ENCODE measurements at places on chromosomes 7 and 10.
A peak's percentile ranks its signal among the peaks of the same experiment; 100 is the strongest.

DNA sequence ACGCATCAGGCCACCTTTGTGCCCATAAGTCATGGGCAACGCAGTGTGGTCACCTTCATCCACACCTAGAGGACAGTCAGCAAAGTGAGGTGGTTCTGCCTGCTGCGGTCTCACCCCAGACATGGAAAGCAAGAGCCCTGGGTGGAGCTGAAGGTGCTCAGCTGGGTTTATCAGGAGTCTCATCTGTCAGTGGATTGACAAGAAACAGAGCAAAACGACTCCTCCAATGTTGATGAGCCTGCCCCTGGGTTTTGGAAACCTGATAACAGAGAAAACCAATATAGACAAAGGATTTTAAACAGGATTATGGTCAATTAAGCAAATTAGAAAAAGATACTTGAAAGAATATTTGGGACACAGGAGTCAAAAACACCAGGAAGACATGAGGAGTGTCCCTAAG lies 229.3 kb upstream of the PRSS58 start:
- no peak for DNase-seq

GRCh38 chr10:78455811-78456210 lies 422.1 kb downstream of the RPS24 start:
- peak; percentile 9 for DNase-seq

GRCh38 chr7:108662783-108663362 lies 93.2 kb downstream of the DNAJB9 start:
- DNase-seq: no peak

- DNase-seq: peak; percentile 52
These were observed 143.0 kb downstream of the RSU1 start for GRCh38 chr10:16674147-16674703.

DNA sequence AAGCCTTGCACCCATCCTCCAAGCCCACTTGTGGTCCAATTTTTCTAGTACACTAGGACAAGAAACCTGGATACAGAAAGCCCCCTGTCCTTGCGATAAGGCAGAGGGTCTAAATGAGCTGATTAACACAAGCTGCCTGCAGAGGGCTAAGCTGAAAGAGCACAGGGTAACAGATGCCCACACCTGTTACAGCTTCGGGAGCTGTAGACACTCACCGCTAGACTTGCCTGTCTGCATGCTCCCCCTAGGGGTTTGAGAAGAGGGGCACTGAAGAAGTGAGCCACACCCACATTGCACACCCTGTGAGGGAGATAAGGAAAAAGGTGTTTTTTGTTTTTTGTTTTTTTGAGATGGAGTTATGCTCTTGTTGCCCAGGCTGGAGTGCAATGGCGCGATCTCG lies 386.5 kb upstream of the AUTS2 start:
- peak; percentile 14 for DNase-seq

GRCh38 chr7:12625836-12626235 lies 55.3 kb downstream of the SCIN start:
- DNase-seq: no peak

DNA sequence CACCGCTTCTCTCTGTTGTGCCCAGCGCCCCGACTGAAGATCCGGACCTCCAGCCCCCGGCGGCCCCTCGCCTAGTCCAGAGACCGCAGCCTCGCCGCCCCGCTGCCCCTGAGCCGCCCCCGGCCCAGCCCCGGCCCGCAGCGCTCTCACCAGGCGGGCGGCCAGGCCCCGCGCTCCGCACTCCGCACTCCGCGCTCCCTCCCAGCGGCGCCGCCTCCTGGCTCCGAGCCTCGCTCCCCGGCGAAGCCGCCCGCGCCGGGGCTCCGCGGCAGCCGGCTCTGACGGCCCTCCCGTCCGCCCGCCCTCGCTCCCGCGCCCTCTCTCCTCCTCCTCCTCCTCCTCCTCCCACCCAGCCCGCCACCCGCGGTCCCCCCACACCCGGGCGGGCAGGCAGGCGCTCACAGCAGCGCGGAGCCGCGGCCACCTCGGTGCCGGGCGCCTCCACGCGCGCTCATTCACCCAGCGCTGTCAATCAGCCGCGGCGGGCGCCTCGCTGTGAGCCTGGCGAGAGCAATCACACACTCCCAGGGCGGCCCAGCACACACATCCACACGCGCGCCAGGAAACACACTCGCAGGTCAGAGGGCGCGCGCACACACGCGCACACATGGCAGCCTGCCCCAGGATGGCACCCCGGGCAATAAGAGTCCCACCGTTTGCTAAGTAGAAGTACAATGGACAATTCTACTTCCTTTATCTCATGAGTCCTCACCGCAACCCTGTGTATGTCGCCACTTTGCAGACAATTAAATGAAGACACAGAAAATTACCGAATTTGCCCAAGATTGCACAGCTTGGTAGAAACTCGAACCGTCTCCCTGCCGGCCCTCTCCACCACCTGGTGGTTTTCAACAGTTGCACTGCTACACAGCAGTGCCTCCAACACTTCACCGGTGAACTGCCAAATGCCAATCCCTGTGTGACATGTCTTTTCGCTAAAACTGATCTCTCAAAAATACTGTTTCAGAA lies at the start of gene PRRT4:
TSS of gene PRRT4 (minus strand) at position 280 of the 969 bp plus-strand sequence.
- DNase-seq: no peak

- no peak for DNase-seq
These were observed 32.0 kb downstream of the ADAP1 start for GRCh38 chr7:922334-923107.

DNA sequence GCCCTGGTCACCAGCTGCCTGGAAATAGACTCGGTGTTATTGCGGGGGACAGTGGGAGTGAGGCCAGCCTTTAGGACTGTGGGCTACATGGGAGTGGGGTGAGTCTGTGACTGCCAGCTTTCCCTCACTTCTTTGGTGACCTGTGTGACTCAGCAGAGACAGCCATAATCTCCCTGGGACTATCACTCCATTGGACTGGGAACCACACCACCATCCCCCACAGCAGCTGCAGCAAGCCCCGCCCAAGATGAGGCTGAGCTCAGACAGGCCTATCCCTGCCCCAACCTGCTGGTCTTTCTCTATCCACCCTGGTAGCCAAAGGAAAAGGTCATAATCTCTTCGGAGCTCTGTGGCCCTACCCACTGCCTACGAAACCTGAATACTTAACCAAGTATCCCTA lies 263.2 kb downstream of the FZD1 start:
- DNase-seq: no peak

DNA sequence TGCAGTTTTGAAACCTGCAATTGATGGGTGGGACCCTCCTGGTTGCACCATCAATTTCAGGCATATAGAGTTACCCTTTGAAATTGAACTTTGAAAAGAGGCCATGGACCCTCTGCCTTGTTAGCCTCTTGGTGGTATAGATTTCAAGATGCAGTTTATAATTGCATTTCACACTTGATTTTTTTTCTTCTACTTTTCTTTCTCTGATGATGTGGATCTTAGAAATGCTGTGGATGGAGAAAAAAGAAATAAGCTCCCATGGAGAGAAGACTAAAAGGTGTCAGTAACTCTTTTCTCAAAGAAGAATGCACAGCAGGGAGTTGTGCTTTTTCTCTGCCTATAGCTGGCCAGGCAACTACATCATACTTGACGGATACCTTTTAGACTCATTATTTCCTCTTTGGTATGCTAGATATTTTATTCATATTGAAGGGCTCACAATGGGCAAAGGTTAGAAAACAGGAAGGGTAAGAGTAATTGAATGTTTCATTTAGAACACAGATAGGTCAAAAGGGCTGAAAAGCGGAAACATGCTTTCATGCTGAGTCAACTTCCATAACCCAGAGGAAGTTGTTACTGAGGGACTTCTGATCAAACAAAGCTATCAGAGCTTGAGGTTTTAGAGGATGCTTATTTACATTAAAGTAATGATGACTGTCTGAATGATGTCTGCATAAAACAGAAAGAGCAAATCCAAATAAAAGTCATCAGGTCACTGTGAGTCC lies 773.2 kb upstream of the LRRN3 start:
- peak; percentile 29 for DNase-seq

- no peak for DNase-seq
These were observed 62.0 kb downstream of the KIAA1549 start for GRCh38 chr7:138919216-138919615.

- no peak for DNase-seq
These were observed 12.0 kb downstream of the XRCC2 start for GRCh38 chr7:152663931-152664330.

DNA sequence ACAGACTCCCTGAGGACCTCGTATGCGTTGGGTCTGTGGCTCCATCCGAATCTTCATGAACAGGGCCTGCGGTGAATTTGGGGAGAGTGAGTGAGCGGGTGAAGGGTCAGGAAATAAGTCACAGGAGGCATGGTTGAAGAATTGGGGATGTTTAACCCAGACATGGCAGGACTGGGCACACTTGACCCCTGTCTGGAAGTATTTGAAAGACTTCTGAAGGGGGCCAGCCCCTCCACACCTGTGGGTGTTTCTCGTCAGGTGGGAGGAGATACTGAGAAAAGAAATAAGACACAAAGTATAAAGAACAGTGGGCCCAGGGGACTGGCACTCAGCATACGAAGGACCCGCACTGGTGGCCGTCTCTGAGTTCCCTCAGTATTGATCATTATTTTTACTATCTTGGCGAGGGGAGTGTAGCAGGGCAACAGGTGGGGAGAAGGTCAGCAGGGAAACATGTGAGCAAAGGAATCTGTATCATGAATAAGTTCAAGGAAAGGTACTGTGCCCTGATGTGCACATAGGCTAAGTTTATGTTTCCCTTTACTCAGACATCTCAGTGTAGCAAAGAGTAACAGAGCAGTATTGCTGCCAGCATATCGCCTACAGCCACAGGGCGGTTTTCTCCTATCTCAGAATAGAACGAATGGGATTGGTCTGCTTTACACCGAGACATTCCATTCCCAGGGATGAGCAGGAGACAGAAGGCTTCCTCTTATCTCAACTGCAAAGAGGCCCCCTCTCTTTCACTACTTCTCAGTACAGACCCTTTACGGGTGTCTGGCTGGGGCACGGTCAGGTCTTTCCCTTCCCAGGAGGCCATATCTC lies 38.2 kb upstream of the PFKFB3 start:
- no peak for DNase-seq

DNA sequence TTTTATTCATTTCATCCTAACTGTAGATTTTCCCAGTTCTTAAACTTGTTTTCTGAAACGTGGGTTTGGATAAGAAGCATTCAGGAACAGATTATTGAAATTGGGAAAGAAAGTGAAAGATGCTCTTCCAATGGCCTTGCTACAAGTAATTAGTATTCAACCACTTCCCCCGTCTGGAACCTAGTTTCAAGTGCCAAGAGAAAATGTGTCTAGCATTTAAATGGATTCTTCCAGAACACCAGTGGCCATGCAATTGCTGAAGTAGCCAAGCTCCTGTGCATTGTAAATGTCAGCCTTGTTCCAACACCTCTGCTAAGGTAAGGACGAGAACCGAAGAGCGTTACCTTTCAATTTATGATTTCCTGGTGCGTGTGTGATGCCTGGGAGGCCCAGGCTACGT lies 68.2 kb downstream of the PFKFB3 start:
- DNase-seq: no peak

DNA sequence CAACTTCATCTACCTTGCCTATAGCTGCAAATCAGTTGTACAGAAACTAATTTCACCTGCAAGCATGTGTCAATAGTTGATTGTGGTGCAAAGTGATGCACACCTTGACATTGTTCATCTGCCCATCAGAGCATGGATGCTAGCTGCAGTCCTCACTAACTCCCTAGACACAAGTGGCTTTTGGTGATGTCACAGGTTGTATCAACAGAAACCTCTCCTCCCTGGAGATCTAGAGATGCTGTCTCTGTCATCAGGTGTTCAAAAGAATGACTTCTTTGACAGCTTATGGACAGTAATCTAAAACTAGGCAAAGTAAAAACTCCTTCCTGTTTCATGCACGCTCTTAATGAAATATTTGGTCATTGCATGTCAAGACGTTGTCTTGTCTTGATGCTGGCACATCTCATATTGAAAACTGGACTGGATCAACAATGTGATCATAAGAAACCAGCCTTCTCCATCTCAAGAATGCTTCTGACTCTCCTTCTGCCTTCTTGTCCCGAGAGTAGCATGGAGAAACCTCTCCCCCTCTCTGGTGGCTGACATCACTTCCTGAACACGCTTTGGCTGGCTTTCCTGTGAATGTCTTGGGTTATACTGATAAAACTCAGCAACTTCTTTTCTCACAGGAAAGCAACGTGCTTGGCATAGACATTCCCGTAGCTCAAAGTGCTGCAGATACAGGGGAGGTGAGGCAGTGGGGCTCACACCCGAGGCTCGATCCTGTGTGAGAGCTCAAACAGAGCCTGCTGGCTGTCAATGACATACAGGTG lies 176.2 kb upstream of the CDCA7L start:
- no peak for DNase-seq

GRCh38 chr10:62640411-62640810 lies 164.1 kb upstream of the ADO start:
- DNase-seq: no peak

GRCh38 chr7:55508221-55509011 lies 63.9 kb downstream of the VOPP1 start:
- no peak for DNase-seq

DNA sequence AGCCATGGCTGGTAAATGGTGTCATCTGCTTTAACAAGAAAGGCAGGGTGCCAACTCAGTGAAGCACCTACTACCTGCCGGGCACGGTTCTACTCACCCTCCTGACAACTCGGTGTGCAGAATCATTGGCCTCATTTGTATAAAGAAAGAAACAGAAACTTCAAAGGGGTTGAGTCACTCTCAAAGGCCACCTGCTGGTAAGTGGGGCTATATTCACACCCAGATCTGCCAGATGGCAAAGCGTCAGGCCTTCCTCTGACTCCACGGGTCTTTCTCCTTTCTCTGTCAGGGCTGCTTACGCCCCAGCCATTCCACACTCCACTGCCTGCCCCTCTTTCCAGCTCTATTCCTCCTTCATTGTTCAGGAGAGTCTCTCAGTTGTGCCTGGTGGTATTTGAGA lies 309.2 kb downstream of the GFRA1 start:
- no peak for DNase-seq

- no peak for DNase-seq
These were observed 31.2 kb downstream of the PRTFDC1 start for GRCh38 chr10:24920907-24921881.

GRCh38 chr10:17077346-17077781 lies 52.2 kb downstream of the CUBN start:
- DNase-seq: no peak

GRCh38 chr10:49844775-49845595 lies 82.9 kb upstream of the OGDHL start:
- DNase-seq: no peak

DNA sequence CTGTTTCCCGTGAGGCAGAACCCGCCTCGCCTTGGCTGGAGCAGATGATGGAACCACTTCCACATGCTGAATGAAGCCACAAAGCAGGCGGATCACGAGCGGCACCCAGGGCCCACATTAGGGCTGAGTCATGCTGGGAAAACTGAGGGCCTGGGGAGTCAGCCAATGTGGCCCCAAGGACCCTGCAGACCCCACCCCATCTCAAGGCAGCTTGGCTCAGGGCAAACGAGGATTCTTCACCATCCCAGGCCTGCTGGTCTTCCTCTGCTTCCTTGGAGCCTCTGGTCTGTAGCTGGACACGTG lies 488.0 kb downstream of the DNAJB6 start:
- no peak for DNase-seq

DNA sequence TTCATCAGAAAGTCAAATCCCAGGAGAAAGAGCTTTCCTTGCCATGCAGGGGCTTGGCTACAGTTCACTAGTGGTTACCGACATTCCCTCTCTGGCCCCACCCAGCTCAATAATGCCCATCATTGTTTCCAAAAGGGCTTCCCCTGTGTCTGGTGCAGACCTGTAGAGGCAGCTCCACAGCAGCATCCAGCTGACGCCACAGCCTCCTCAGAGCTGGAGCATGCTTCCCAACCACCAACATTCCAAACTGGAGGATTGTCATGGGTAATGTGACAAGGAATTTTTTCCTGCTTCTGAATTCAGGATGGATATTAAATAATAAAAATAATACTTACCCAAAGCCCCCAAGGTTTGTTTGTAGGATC lies 77.4 kb downstream of the ZNF365 start:
- DNase-seq: no peak

Data from NCI-H1417 (cell line).